A549 (cell line): ENCODE measurements at places on chromosomes 16 and 17.

DNA sequence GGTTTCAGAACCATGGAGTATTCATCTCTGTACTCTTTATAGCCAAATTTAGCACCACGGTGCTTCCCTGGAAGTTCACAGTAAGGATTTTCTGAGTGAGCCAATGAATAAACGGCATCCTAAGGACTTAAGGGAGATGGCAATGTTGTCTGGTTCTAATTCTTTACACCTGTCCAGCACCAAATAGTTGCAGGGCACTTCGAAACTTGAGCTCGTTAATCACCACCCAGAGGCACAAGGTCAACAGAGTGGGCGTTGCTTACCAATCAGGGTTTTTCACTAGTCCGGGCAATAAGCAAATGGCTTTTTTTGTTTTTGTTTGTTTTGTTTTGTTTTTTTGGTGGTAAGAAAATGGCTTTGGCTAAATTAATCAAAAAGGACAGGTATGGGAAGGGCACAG is 28.2 kb upstream of the TMEM220 start:
- DNase-seq: no peak

DNA sequence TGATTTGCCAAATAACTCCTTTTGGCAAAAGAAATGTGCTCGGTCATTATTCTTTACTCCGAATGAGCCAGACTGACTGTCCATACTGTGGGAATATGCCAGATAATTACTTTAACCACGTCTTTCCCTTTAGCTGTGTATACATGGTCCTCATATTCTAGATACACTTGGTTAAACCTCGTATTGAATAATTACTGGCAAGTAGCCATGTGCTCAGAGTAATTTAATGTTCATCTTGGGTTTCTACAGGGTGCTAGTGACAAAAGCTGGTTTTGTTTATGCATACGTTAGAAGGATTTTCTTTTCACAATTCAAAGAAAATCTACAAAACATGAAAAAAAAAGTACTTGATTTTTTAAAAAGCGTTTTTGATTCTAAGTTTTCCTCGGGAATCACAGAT is 540.3 kb downstream of the KCNJ2 start:
- DNase-seq: no peak

GRCh38 chr17:52071712-52072111 is 86.8 kb downstream of the CA10 start:
- DNase-seq: no peak

DNA sequence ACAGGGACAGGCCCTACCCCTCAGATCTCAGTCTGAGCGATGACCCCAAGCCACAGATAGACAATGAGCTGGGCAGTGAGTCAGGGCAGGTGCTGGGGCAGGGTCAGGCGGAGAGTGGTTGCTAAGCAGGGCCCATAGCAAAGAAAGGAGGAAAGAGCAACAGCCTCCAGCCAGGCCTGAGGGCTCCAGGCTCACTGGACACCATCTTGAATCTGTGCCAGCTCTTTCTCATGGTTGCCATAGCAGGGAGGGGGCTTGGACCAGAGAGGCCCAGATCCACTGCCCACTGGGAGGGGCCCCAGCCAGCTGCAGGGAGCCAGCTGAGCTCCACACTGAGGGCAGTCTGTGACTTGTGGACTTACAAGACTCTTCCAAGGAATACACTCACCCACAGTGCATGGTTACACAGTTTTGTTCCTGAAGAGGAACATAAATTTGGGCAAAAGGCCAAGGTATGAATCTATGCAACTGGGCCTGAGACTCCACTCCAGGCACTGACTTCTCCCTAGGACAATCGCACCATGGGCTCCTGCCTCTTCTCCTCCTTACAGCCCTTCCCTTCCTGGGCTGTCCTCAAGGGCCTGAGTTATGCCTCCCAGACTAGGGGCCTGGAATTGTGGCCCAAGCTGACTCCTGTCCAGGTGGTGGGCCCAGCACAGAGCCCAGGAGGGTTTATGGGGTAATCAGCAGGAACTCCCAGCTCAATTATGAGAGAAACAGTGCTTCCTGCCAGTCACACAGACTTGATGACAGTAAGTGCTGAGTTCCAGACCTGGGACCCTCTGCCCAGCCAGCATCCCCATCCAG is 59.9 kb downstream of the BEAN1 start:
- peak; percentile 33 for DNase-seq

- no peak for DNase-seq
Measured at GRCh38 chr16:74888888-74889287, 96.0 kb downstream of the WDR59 start.

DNA sequence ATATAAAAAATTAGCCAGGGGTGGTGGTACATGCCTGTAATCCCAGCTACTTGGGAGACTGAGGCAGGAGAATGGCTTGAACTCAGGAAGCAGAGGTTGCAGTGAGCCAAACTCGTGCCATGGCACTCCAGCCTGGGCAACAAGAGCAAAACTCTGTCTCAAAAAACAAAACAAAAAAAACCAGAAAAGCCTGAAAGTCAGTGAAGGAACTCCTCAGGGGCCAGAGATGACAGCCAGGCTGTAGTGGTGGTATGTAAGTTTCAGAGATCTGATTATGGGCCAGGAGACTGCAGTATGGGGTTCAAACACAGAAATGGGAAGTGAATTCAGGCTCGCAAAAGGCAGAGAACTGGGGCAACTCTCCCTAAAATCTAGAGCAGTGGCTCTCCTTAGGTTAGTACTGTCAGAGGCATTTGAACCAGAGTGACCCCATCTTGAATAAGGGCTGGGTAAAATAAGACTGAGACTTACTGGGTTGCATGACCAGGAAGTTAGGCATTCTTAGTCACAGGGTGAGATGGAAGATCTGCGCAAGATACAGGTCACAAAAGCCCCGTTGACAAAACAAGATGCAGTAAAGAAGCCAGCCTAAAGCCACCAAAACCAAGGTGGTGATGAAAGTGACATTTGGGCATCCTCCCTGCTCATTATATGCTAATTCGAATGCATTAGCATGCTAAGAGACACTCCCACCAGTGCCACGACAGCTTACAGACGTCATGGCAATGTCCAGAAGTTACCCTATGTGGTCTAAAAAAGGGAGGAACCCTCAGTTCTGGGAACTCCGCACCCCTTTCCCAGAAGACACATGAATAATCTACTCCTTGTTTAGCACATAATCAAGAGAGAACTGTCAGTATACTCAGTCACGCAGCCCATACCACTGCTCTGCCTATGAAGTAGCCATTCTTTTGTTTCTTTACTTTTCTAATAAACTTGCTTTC is 120.2 kb upstream of the XYLT1 start:
- no peak for DNase-seq
